Activated effector memory CD4-positive, alpha-beta T cell treated with anti-CD3 and anti-CD28 coated beads, Interleukin-2, amount 50 U/mL, for 16 hours (primary cell): ENCODE measurements at places on chromosomes 11 and 22.
A peak's percentile ranks its signal among the peaks of the same experiment; 100 is the strongest.

- DNase-seq = no peak
Observed at GRCh38 chr11:81772166-81772565, 961.5 kb downstream of the FAM181B start.

- no peak for DNase-seq
Observed at GRCh38 chr11:23620617-23621016, 760.3 kb upstream of the CCDC179 start.

- no peak for DNase-seq
Observed at GRCh38 chr11:62477927-62478326, 59.1 kb downstream of the SCGB1A1 start.

- DNase-seq = no peak
Observed at GRCh38 chr11:66981976-66982578, 7.0 kb downstream of the C11orf86 start.

- DNase-seq = peak; percentile 41
Observed at GRCh38 chr22:39173050-39173706, 20.7 kb upstream of the CBX7 start.

GRCh38 chr11:844693-845644, 2.3 kb downstream of the TSPAN4 start:
- no peak for DNase-seq

GRCh38 chr11:7383406-7383805, 101.9 kb upstream of the OLFML1 start:
- DNase-seq = no peak

DNA sequence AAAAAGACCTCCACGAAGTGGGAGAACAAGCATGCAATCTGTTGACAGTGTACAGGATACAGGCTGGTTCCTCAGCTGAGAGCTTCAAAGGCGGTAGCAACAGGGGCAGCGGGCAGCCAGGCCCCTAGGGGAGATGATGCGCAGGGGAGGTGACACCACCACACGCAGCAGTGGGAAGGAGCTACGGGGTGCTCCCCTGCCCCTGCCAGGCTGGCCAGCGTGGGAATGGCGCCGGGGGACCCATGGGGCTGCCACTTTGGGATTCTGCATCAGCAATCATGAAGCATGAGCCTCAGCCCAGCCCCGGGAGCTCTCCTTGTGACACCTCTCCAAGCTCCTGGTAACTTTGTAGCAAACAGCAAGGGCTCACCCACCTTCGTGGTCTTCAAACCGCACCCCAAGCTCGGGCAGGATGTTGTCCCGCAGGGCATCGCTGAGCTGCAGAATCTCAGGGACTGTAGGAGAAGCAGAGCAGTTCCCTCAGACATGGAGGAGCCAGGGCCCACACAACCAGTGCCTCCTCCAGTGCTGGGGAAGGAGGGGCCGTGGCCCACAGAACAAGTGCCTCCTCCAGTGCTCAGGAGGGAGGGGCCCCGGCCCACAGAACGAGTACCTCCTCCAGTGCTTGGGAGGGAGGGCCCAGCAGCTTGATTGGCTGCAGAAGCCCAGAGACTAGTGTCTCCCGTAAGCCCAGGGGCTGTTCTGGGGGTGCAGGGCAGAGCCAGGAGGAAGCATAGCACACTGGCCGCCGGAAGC, 14.6 kb upstream of the NAP1L4 start:
- no peak for DNase-seq

DNA sequence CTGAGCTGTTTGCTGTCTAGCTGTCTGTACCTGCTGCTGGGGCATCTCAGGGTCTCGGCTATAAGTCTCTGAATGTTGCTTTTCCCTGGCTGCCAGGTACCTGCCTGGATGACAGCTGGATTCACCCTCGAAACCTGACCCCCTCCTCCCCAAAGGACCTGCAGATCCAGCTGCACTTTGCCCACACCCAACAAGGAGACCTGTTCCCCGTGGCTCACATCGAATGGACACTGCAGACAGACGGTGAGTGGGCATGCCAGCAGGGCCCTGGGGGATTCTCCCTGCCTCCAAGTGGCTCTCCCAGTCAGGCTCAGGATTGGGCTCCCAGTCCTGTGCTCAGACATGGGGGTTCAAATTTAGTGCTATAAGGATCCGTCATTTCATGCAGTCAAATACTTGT, 12.9 kb downstream of the IL17RA start:
- DNase-seq = peak; percentile 44

- DNase-seq = no peak
Observed at GRCh38 chr11:115267871-115268270, 236.3 kb downstream of the CADM1 start.

DNA sequence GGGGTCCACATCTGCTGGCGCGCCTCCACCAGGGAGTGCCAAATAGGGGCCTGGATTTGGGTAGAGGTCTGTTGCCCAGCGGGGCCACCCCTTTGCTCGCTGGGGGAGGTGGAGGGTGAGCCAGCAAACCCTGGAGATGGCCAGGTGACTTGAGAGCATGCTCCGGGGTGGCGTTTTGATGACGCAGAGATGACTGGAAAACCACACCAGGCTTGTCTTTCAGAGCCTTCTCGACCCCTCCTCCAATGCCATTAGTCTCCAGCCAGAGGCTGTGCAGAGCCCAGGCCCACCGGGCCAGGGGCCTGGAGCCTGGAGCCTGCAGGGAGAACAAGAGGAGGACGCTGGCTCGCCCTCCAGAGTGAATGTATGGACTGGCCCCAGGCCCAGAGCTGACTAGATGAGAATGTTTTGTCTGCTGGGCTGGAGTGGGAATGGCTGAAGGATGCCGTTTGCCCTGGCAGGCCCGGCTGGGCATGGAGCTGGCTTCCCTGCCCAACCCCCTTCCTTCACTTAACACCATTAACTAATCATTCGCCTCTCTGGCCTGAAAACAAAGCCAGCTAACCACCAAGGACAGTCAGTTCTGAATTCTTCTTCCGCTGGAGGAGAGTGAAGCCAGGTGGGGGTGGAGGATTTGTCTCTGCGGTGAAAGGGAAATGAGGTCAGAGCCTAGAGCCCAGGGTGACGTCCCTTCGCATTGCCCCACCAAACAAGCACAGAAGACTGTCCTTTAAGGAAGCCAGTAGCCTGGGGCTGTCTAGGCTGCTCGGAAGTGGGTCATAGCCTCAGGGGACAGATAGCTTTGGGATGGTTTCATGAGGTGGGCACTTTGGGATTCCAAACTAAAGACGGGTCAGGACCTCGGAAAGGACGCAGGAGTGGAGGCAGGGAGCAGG, 1.6 kb upstream of the MCAM start:
- DNase-seq = peak; percentile 75

- DNase-seq = no peak
Observed at GRCh38 chr11:32433101-32433913, 2.0 kb downstream of the WT1 start.

GRCh38 chr11:72008728-72009127, 10.0 kb downstream of the IL18BP start:
- DNase-seq = no peak

DNA sequence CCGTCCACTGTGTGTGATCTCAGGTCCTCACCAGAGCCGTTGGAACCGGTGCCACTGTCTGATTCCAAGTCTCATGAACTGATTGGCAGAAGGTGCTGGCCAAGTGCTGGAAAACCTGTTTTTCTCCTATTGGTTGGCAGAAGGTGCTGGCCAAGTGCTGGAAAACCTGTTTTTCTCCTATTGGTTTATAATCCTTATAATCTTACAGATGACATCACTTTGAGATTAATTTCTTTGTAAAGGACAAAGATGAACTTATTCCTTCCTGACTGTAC, 1106.3 kb downstream of the BRD1 start:
- DNase-seq = peak; percentile 49

GRCh38 chr11:72048766-72049460, 31.4 kb downstream of the NUMA1 start:
- DNase-seq = no peak

DNA sequence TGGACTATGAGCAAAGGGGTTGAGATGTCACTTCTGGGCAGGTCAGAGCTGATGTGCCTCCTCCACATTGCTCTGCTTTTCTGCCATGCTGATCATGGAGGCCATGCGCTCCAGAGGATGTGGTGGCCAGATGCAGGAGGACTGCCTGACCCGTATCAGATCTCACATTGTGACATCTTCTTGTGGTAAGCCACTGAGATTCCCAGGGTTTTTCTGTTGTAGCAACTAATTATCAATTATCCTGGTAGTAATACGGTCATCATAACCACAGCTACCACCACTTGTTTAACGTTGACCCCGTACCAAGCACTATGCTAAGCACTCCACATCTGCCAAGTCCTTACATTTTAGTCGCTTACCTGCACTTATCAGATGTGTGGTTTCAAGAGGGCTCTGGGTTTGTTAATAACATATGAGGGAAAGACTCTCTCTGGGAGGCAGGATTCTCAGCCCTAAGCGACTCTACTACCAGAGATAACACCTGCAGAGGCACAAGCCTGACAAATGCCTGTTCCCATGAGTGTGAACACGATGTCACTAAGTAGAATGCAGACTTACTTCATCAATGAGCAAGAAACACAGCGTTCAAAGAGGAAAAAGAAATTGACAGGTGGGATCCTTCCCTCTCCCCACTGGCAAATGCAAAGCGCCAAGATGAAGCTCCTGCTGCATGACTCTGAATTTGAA, 63.6 kb upstream of the TIMP3 start:
- DNase-seq = no peak

- DNase-seq = no peak
Observed at GRCh38 chr11:32905028-32905667, 12.5 kb downstream of the QSER1 start.

DNA sequence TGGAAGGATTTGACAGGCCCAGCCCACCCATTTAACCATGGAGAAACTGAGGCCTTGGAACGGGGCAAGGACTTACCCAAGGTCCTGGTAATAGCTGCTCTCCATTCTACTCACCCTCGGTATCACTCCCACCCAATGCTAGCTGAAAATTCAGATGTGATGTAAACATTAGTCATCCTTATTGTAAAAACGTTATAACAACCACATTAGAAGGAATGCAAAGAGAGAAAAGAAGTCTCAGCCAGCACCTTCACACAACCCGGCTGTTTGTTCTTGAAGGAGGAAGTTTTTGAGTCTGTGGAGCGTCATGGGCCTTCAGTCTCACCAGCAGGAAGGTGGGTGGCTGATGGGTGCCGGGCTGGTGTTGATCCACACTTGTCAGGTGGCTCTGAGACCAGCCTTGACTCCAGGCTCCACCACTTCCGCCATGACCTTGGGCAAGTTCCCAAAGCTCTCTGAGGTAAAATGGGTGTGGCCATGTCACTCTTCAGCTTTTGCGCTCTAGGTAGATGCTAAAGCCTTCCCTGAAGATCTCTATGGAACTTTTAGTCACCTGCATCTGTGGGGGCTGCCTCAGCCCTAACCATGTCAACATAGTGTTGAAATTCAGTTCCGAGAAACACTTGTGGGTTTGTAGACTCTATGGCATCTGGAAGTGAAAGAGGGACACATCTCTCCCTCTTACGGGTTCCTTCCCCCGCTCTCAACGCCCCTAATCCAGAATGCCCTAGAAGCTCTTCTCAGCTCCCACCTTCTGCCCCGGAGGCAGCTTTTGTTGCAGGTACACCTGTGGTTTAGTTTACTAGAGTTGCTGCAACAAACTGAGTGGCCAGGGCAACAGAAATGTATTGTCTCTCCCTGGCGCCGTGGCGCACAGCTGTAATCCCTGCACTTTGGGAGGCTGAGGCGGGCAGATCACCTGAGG, 14.8 kb downstream of the CD6 start:
- DNase-seq = peak; percentile 95

GRCh38 chr22:36739185-36739584, 35.6 kb upstream of the CACNG2 start:
- no peak for DNase-seq

DNA sequence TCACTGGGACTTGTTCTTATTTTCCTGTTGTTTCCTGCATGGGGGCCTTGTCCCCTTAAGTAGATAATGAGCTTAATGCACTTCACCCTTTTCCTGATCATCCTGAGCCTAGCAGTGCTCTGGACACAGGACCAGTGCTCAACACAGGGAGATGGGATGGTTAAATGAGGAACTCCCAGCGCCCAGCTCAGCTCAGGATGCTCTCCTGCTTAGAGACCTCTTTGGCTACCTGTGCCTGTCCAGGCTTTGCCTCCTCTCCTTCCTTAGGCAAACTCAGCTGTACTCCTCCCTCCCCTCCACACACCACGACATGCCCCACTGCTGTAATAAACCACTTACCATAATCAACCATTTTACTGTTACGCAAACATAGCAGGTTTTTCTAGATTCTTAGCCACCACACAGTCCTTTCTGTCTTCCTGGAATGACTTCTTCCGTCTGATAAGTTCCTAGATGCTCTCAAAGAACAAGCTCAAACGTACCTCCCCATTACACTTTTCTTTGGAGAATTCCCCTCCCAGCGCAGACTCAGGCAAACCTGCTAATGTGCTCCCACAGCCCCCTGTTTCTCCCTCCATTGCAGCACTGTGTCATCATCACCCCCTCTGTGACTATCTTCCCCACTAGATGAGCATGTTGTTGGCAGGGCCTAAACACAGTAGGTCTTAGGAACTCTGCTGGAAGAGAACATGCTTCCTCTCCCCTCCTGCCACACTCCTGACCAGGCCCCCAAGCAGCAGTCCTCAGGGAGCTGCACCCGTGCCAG, 113.6 kb downstream of the MICAL2 start:
- DNase-seq = peak; percentile 63

- no peak for DNase-seq
Observed at GRCh38 chr11:28104984-28105383, 3.0 kb downstream of the KIF18A start.

GRCh38 chr11:124930799-124931198, 5.0 kb downstream of the HEPACAM start:
- no peak for DNase-seq

- no peak for DNase-seq
Observed at GRCh38 chr11:88171982-88172381, 3.3 kb downstream of the RAB38 start.

- peak; percentile 77 for DNase-seq
Observed at GRCh38 chr11:35148163-35148837, 9.3 kb downstream of the CD44 start.

DNA sequence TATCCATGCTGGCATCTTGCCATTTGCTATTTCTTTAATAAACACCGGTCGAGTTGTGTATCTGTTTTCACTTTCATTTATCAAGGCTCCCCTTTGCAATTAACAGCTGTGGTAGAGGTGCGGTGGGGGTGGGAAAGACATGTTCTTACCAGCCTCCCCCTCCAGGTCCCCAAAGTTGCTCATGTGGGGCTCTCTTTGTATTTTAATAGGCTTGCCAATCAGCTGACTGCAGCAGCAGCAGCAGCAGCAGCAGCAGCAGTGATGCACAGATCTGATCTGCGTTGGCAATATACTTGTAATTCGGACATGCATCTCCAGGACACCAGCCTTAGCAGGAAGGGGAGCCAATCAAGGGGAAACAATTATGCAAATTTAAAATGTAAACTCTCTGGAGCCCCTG, 40.3 kb upstream of the E2F8 start:
- no peak for DNase-seq

- DNase-seq = no peak
Observed at GRCh38 chr22:24040946-24041345, 29.8 kb downstream of the CABIN1 start.

DNA sequence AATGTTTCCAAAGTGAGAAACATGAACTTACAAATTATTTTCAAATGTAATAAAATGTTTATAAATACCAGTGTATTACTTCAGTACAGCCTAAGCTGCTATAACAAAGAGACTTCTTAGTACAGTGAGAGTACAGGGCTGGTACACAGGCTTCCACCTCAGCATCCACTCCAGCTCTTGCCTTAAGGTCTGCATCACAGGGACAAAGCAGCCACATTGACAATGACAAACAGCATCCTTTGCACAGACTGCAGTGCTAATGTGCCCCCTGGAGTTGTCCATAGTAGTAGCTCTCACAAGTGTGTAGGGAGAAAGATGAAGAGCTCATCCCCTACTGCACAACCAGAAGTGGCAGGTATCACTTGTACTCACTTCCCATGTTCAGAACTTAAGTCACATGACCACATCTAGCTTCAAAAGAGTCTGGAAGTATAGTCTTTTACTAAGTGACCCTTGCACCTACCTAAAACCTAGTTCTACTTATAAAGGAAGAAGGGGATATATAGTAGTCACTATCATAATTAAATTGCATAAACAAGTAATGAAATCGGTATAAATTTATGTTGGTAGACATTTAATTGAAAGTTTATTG, 10.7 kb upstream of the LIPT2 start:
- no peak for DNase-seq
